Activated CD8-positive, alpha-beta T cell treated with anti-CD3 and anti-CD28 coated beads for 36 hours (primary cell): ENCODE measurements at places on chromosomes 2 and 18.

DNA sequence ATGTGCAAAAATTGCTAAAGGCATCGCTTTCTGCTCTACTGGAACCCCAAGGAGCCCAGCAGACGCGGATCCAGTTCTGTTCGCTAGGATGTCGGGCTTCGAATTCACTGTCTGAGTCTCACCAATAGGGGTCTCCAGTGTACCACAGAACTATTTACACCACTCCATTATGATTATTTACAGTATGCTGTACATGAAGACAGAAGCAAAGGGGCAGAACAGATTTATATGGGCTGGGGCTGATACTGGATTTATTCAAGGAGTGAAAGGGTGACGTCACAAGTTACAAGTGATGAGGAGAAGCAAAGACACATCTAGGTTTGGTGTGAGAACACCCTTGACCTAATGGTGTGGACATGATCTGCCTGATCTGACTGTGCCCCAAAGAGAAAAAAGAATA lies 185.3 kb upstream of the ATP5MC3 start:
- H3K4me3 ChIP-seq = no peak overlapping the region
- peaks cover 6% of the 10 kb centered on the region for H3K27me3 ChIP-seq
- H3K27ac ChIP-seq = no peak overlapping the region

DNA sequence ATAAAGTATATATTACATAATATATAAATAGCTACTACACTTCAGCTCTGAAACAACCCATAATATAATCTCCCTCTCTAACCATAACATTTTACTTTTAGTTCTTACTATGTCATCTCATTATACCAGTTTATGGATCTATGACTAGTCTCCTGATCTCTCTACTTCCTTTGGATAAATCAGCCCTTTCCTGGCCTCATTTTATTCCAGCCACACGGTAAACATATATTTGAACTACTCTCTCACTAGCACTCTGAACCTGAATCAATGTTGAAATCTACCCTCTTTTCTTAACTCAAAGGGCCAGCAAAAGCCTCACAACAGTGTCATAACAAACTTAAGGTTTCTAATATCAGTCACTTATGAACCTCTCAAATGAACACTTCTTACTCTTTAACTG lies 62.6 kb downstream of the BAZ2B start:
- no peak for DNase-seq
- no peaks in the 10 kb centered on the region for H3K4me1 ChIP-seq
- H3K36me3 ChIP-seq = no peaks in the 10 kb centered on the region
- H3K27me3 ChIP-seq = no peaks in the 10 kb centered on the region
- no peak overlapping the region for H3K27ac ChIP-seq

- no peak for DNase-seq
- H3K4me3 ChIP-seq = no peak overlapping the region
- peaks cover 6% of the 10 kb centered on the region for H3K27me3 ChIP-seq
- no peaks in the 10 kb centered on the region for H3K36me3 ChIP-seq
- H3K27ac ChIP-seq = no peak overlapping the region
Observed at GRCh38 chr18:75783566-75784281, 356.2 kb upstream of the SMIM21 start.

- H3K27ac ChIP-seq = no peak overlapping the region
- no peaks in the 10 kb centered on the region for H3K27me3 ChIP-seq
- H3K36me3 ChIP-seq = no peaks in the 10 kb centered on the region
- no peak overlapping the region for H3K4me3 ChIP-seq
- H3K4me1 ChIP-seq = peaks cover 33% of the 10 kb centered on the region
Observed at GRCh38 chr2:45889053-45889452, 237.6 kb downstream of the PRKCE start.
